Body of pancreas (tissue), 4 donors: ENCODE measurements at places on chromosomes 3 and 15.

GRCh38 chr3:138974462-138974861, 27.4 kb downstream of the FOXL2NB start:
- DNase-seq: no peak

- no peak for DNase-seq
Observed at GRCh38 chr3:156664011-156664830, 10.2 kb upstream of the TIPARP start.

- no peak for DNase-seq
Observed at GRCh38 chr3:10638466-10638865, 133.1 kb upstream of the ATP2B2 start.

- DNase-seq: no peak
Observed at GRCh38 chr3:9151240-9151639, 98.2 kb downstream of the SRGAP3 start.

GRCh38 chr3:9503283-9503682, 50.3 kb downstream of the LHFPL4 start:
- peak; percentile 73 for DNase-seq

GRCh38 chr3:55000546-55000945, 72.7 kb upstream of the LRTM1 start:
- DNase-seq: peak; percentile 33

DNA sequence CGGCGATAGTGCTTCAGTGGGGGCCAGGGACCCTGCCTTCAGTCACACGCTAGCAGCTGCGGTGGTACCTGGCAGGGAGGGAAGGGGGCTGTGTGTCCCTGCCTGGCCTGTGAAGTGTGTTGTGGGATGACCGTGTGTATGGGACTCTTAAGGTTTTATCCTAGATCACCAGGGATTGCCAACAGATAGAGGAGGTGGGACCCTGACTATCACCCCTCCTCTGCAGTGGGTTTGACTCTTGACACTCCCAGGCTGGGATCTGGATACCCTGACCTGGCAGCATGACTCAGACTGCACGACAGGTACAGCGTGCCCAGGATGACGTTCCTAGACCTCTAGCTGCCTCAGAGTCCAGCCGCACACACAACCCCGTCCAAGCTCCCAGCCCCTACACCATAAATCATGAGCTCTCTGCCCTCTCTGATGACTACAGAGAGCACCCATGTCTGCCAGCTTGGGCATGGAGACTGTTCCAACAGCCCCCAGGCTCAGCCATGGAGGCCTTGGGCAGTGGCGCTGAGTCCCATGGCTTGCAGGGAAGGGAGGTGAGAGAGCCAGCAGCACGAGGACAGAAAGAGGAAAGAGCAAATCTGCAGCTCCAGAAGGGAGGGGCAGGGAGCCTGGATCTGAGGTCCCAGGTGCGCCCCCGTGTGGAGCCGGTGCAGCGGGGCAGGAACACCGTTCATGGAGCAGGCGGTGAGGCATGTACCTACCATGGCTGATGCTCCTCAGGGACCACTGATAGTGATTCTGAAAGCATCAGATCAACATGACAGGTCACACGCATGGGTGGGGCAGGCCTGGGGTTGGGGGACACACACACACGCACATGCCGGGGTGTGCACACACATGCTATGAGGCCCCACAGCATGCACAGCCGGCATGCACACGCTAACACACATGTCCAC, 71.0 kb downstream of the ADAMTS7 start:
- peak; percentile 72 for DNase-seq

GRCh38 chr3:195868866-195869412, 39.4 kb downstream of the TNK2 start:
- DNase-seq: no peak

DNA sequence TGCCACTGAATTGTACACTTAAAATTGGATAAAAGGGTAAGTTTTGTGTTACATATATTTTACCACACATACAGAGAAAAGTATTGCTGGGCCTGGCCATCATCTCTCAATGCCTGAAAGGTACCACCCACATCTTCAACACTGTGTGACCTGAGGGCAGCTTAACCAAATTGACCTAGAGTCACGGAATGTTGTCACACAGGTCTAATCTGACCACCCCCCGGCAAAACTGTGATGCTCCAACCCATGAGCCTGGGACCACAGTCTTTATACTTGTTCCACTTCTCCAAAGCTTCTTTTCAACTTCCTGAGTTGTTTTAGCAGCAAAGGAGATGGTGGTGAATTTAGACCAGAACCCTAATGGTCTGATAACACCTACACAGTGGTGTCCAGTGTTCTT, 210.3 kb upstream of the TPM1 start:
- DNase-seq: no peak

DNA sequence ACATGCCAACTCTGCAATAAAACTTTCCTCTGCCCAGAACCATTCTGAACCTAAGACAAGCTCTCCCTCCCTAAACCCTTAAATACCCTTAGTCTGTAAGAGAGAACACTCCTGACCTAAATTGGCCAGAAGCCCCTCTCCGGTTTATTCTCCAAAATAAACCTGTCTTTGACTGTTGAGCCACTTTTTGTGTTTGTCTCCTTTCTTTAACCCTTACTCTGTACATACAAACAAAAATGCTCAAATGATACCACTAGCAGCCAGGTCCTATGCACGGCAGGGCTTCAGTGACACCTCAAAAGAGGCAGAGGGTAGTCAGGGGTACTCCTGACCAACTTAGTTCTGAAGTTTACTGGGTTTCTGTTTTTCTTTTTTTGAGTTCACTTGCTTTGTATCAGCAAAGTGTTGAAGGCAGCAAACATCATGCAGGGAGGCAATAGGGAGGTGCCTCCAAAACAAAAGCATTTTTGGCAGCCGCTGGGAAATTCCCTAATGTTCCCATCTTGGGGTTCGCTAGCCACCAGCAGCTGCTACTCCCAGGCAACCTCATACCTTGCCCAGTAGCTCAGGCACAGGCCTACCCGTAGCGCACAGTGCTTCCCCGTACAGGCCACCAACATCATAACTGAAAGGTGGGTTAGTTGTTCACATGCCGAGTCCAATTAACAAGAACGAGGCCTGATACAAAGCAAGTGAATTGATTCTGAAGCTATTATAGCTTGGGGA, 62.9 kb upstream of the GCNT3 start:
- DNase-seq: no peak

DNA sequence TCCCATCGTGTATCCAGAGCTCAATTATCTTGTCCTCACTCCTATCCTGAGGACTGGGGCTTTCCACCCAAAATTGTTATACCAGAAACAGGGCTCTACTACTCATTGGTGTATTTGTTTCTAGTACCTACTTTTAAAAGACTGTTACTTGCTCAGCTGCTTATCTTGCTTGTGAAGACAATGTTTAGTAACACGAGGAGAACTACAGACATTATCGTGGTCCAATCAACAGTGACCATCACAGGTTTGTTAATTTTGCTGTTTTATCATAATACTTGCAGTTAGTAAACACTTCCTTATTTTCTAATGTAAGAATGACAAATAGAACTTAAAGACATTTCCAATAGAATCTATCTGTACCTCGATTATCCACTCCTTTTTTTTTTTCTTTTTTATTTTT, 13.5 kb downstream of the LRCH3 start:
- DNase-seq: no peak

DNA sequence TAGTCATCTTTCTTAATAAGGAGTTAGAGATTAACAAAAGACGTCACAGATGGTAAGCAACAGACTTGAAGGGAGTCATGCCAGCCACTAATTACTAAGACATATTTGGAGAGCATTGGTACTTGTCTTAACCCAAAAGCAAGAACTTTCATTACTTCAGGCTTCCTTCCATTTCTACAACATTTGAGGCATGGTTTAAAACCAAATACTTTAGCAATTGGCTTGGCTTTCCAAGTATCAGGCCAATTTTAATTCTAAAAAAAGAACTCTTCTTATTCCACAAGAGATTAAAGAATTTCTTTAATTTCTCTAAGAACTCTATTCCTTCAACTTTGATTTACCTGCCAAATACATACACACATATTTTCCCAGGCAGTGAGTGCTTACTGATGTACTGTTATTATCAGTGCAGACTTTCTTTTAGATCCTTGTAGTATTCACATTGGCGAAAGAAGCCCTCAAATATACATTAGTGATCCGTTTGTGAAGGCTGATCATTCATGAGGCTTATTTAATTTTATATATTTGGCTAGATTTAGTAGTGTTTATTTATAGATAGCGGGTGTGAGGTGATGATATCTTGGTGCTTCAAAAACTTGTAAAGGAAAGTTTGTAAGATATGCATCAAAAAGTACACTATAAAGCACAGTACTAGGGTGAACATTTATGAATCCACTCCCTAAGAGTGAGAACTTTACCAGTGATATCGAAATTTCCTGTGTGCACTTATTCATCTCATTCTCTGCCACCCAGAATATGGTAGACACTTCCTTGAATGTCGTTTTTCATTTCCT, 229.2 kb downstream of the MFSD1 start:
- no peak for DNase-seq

- DNase-seq: no peak
Observed at GRCh38 chr3:128488636-128488990, 4.4 kb downstream of the GATA2 start.

- no peak for DNase-seq
Observed at GRCh38 chr3:128198313-128198712, 45.0 kb downstream of the EEFSEC start.

GRCh38 chr3:1594940-1595339, 502.1 kb downstream of the CNTN6 start:
- DNase-seq: no peak

- no peak for DNase-seq
Observed at GRCh38 chr3:135528413-135529015, 437.0 kb upstream of the PPP2R3A start.

DNA sequence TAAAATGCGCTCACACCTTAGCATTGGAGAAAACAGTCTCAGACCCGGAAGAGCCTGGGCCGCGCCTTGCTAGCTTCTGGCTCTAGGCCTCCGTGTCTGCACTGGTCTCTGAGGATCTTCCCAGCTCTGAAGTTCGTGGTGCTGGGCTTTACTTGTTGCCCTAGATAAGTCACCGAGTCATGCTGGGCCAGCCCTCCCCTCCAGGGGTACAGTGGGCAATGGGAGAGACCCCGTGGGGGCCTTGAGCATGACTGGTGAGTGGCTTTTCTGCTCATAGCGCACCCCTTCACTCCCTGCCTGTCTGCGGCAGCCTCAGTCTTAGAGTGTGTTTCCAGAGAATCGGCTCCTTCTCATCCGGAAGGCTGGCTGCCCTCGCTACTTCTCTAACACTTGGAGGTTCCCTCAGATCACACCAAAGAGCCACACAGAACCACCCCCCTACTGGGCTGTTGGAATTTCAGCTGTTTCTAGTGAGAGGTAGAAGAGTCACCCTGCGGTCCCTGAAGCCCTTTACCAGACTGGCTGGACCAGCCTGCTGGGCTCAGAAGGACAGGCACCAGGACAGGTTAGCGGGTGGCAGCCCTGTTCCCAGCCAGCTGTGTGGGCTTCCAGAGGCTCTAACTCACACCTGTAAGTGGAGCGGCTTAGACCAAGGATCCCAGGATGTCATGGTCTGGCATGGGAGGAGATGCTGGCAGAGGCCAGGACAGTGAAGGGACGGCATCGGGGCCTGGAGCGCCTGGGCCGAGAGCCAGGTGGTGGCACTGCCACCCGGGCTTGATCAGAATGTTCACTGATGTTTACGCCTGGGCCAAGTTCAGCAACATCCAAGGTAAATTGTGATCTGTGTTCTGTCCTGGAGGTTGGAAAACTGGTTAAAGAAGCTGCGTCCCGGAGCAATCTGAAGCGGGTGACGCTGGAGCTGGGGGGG, 17.9 kb downstream of the ALDH1A3 start:
- DNase-seq: no peak

GRCh38 chr3:107899990-107900651, 190.7 kb downstream of the CD47 start:
- no peak for DNase-seq

DNA sequence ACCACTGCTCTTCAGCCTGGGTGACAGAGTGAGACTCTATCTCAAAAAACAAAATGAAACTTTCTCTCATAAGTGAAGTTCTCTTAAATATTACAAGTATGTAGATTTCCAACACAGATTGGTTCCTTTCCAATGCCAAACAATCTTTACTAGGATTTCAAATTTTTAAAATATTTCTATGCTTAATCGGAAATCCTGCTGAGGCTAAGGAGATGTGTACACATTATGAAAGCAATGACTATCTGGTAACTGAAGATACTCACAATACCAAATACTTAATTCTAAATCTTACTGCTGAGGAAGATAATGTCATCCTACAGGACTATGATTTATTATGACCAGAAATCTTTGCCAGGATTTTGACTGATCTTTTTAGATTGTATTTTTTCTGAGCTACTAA, 255.6 kb upstream of the ZNF717 start:
- no peak for DNase-seq

- DNase-seq: no peak
Observed at GRCh38 chr3:195040094-195040493, 230.9 kb downstream of the XXYLT1 start.

- DNase-seq: no peak
Observed at GRCh38 chr3:150296123-150296735, 111.9 kb upstream of the TSC22D2 start.
